ENCODE measurements at places on chromosomes 6 and 20.

GRCh38 chr6:2111162-2111677, 134.2 kb downstream of the GMDS start:
- DNase-seq, result peak; percentile 57

- no peak for DNase-seq
Observed at GRCh38 chr6:16676978-16677377, 84.3 kb downstream of the ATXN1 start.

DNA sequence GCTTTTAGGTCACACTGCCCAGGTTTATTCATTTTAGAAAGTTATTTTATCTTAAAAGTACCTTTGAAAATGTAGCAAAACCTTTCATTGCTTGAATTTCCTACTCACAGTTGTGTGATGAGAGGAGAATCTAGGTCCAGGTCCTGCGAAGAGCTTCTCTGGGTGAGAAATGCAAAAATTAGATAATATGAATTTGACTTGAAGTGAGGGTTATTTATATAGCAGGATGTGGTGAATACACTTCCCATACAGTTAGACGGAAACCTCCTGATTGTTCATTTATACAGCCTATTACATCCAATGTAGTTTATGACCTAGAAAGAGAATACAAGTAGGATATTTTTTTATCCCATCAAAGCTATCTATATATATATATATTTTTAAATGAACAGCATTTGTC, 30.5 kb downstream of the CDKAL1 start:
- peak; percentile 40 for DNase-seq

GRCh38 chr20:41387444-41387851, 20.8 kb upstream of the EMILIN3 start:
- no peak for DNase-seq

- no peak for DNase-seq
Observed at GRCh38 chr20:23396950-23397627, 24.2 kb downstream of the NAPB start.
